HS-5 (cell line): ENCODE measurements at places on chromosomes 7 and 10.

DNA sequence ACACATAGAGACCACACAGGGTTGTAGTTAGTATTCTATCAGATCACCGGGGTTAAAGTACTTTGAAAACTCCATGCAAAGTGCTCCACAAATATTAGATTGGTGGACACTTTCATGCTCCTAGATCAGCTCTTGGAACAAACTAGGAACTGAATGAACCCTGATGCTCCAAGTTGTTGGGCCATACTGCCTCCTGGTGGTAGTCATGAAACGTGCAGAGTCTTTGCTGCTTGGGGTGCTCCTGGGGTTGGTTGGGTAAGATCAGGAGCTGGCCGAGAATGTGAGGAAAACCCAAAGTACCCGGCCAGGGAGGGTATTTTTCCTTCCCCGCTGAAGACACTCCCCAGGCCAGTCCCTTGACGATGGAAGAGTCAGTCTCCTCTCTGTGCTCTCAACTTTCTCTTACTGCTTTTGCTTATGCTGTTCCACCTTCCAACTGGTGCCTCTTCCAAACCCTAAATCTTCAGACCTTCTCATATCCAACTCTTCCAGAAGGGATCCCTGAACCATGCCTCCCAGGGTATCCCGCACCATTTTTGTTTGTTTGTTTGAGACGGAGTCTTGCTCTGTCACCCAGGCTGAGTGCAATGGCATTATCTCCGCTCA is 918 bp upstream of the RPEL1 start:
- DNase-seq = no peak

GRCh38 chr10:92218569-92218968 is 72.3 kb downstream of the CPEB3 start:
- no peak for DNase-seq

DNA sequence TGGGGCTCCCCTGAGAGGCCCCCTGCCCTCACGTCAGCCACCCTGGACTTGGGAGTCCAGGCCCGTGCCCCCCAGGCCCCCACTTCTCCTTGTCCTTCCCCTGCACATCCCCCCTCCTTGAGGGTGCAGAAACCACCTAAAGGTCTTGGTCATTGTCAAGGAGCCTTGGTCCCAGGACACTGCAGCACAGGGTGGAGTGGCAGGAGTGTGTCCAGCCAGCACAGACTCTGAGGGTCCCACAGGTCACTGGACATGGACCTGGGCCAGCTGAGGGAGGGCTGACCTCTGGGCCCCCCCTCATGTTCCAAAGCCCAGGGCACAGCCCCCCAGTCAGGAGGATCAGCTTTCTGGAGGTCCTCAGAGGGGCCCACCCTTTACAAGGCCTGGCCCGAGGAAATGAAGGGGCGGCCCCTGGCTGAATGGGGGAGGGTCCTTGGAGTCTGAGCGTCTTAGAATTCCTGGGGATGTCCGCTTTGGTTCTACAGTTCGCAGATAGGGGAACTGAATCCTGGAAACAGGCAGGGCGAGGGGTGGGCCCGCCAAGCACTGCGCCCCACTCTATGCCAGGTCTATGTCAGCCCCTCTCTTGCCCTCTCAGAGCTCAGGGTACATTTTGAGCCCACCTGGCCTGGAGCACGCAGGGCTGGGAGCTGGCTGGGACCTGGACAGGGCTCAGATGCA is 54.0 kb downstream of the PWWP2B start:
- no peak for DNase-seq

- DNase-seq = no peak
Measured at GRCh38 chr7:113159746-113160339, 41.5 kb upstream of the SMIM30 start.

DNA sequence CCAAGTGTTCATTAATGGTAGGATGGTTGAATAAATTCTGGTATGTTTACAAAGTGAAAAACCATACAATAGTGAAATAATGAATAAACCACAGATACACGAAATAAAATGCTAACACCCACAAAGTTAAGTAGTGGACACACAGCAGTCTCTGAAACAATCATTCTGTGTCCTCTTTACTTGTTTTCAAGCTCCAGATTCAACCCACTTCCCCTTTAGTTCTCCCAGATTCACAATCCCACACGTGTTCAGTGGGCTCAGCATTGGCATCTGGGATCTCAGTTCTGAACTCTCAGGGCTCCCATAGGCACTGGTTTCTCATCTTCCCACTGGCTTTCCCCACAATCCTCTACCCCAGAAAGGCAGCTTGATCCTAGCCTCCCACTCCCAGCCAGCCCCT is 44.9 kb downstream of the SEM1 start:
- no peak for DNase-seq

- peak; percentile 91 for DNase-seq
Measured at GRCh38 chr7:25009257-25009656, 29.3 kb upstream of the OSBPL3 start.

DNA sequence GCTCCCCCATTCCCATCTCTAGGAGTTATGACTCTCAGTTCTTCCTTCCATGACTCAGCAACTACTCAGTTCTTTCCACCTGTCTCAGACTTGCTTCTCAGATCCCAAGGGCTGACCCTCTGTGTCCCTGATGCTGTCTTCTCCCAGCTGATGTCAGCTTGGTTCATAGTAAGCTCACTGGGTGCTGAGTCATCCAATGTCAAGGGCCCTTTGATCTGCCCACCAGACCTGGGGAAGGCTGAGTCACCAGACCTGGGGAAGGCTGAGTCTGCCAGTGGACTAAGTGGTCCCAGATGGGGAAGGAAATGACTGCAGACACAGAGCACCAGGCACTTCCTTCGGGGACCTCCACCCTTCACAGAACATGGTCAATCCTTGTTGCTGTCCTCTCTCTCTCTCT is 76.1 kb upstream of the ZEB1 start:
- DNase-seq = peak; percentile 83

- DNase-seq = no peak
Measured at GRCh38 chr7:27846388-27846787, 106.4 kb downstream of the TAX1BP1 start.

DNA sequence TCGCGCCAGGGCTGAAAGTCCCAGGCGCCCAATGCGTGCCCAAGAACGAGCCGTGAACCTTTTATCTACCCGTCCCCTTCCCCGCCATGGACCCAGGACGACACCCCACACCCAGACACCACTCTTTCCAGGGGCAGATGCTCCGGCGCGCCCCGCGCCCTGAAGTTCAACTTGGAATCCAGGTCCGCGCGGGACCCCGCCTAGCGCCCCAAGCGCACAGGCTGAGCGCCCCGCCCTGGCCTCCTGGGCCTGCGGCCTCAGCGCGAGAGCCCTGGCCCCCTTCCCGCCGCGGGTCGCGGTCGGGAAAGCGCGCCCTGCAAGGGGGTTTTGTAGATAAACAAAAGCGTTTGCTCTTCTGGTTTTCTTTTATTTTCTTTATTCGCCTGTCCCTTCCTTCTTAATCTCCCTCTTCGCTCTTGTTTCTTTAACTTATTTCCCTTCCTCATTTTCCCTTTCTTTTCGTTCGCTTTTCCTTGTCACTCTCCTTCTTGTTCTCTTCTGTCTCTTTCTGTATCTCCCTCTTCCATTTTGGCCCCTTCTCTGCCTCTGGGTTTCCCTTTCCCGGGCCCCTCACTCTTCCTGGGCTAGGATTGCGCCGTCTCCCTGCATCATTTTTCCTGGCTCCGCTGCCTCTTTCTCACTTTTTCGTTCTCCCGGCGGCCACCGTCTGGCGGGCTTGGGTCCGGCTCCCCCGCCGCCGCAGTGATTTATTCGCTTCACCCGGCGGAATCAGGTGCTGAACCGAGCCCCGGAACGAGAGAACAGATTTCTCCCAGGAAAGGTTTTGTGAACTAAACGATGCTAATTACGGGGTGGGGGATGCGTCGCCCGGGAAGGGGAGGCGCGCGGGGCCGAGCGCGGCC is 15.3 kb upstream of the PAX2 start:
- DNase-seq = no peak

- no peak for DNase-seq
Measured at GRCh38 chr7:22039670-22040069, 94.0 kb upstream of the CDCA7L start.

- no peak for DNase-seq
Measured at GRCh38 chr10:79249186-79250121, 97.8 kb upstream of the PPIF start.

GRCh38 chr10:77641788-77642397 is 4.3 kb upstream of the KCNMA1 start:
- peak; percentile 74 for DNase-seq

GRCh38 chr7:137120690-137121089 is 222.8 kb downstream of the PTN start:
- DNase-seq = no peak

DNA sequence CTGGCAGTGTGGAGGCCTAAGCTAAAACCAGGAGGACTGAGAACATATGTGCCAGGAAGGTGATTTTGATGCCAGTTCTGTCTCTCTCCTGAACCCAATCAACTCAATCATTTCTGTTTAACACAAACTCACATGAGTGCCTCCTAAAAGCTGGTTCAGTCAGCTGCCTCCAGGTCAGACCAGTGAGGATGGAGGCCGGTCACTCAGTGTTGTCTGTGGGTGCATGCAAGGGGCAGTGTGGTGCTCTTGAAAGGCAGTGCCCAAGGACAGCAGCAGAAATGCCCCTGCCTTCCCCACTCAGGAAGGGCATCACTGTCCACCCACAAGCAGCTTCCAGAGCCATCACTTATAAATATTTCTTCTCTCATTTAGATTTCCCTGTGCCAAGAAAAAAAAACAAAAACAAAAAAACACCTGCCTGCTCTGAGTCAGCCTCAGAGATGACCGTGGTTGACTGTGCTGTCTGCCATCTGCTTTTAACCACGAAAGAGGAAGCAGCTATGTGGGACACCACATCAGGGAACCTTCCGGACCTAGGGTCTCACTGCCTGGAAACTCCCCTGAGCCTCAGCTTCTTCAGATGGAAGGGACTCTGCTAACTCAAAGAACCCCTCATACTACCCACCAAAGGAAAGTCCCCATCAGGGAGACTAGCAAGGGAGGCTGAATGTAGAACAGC is 39.1 kb downstream of the VOPP1 start:
- DNase-seq = peak; percentile 13

- DNase-seq = no peak
Measured at GRCh38 chr7:5539013-5539411, 115.4 kb upstream of the TNRC18 start.

- no peak for DNase-seq
Measured at GRCh38 chr7:17441557-17441956, 143.1 kb downstream of the AHR start.

DNA sequence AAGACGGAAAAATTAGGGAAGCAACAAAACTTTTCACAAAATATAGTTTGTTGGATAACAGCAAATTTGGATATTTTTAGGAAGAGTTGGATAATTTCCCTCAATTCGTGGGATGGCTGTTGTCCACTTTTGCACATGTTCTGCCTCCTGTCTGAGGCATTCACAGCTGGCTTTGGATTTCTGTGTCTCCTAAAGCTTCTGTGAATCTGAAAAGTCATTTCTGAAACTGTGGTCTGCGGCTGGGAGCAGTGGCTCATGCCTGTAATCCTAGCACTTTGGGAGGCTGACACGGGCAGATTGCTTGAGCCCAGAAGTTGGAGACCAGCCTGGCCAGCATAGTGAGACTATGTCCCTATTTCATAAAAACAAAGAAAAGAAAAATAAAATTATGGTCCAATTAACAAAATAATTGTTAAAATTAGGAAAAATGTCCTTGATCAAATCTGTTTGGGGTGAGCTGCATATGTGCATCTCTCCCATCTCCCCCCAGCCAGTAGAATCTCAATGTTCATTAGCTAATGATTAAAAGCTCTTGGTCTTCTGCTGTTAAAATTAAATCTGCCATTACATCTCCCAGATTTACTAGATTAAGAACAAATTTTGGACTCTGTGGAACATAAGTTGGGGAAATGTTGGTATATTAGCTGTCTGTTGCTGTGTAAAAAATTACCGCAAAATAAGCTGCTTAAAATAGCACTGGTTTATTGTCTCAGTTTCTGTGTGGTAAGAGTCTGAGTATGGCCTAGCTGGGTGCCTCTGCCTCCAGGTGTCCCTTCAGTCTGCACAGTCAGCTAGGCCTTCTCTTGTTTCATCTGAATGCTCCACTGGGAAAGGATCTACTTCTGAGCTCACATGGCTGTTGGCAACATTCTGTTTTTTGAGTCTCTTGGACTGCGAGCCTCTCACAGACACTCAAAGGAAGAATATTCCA is 332.0 kb upstream of the FZD1 start:
- no peak for DNase-seq

- no peak for DNase-seq
Measured at GRCh38 chr10:28533186-28533564, 257 bp downstream of the WAC start.

DNA sequence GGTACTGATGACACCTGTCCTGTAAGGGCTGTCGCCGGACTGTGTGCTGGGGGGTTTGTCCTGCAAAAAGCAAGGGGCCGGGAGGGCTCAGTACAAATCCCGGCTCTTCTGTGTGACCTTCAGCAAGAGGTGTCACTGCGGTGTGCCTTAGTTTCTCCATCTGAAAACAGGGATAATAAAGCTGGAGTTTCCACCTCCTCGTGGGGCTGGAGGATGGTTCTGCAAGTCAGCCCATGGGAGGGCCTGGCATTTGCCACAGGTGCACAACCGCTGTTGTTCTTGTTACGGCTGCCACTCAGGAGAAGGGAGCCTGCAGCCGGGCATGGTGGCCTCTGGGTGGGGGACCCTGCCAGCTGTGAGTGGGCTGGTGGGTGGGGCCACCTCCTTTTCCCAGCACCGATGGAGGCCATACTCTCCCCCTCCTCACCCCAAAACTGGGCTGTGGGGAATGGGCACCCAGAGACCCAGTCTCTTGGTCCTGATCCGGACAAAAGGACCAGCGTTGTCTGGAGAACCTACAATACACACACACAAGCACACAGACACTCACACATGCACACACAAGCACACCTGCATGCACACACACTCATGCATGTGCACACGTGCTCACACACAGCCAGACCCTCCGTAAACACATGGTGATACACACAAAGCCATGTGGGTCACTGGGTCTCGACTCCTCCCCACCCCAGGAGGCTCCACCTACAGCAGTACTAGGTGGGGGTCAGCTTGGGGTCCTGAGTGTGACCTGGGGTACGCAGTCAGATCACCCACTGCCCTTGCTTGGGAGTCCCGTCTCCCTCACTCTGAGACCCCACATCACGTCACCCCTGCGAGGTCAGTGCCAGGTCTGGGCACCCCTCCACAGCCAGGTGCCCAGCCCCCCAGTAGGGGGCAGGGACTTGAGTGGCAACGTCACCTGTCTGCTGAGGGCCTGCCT is 34.1 kb downstream of the ELFN1 start:
- DNase-seq = no peak
